NCI-H187 treated with DMSO at 0.1 percent for 48 hours (cell line): ENCODE measurements at places on chromosomes 11 and 22.

- DNase-seq = no peak
These were observed 4.2 kb downstream of the TST start for GRCh38 chr22:37014835-37015586.

DNA sequence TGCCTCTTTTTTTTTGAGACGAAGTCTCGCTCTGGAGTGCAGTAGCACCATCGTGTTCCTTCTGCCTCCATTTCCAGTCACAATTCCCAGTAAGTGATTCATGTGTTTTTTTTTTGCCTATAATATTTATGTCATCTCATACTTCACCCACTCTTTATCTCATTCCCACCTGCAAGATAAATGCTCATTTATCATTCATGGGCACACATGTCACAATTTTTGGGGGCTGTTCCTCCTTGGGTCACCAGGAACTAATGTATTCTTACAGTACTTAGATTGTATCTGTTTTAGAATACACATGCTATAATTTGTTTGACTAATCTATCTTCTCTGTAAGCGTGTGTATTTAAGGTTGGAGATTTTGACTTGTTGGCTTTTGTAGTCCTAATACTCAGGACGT, 222.7 kb downstream of the SWAP70 start:
- DNase-seq = no peak

GRCh38 chr11:7577291-7578190, 63.7 kb downstream of the PPFIBP2 start:
- no peak for DNase-seq

GRCh38 chr11:47607380-47607779, 13.2 kb upstream of the C1QTNF4 start:
- DNase-seq = no peak

- no peak for DNase-seq
These were observed 155.3 kb downstream of the ST3GAL4 start for GRCh38 chr11:126510621-126511370.

DNA sequence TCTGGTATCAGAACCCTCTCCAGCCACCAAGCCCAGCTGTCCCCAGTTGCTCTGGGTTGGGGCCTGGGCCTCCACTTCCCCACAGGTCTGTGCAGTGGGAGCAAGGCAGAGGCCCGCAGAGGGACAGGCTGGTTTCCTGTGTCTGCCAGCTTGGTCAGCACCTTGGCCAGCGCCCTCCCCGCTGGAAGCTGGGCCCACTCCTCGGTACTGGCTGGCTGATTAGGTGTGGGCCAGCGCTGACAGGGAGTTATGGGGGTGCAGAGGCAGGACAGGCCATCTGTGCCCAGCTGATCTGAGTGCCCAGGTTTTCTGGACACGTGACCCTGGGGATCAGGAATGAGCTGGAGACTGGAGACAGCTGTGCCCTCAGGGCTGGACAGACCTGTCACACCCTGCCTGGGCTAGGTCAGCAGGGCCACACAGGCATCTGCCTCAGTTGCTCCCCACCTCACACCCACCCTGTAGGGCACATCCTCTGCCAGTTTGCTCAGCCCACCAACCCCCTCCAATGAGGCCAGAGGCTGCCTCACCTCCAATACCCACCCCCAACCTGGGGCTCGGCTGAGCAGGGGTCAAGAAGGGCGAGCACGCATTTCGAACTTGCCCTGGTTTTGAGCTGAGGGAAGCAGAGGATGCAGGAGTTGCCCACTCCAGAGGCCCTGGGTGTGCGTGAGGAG, 175.3 kb downstream of the IGLL1 start:
- DNase-seq = no peak

GRCh38 chr22:24106385-24107381, 74.6 kb upstream of the SUSD2 start:
- no peak for DNase-seq

- no peak for DNase-seq
These were observed 152.4 kb downstream of the NTM start for GRCh38 chr11:131522851-131523250.

GRCh38 chr11:128834157-128834556, 32.9 kb downstream of the KCNJ1 start:
- no peak for DNase-seq

- no peak for DNase-seq
These were observed 22.2 kb downstream of the PTDSS2 start for GRCh38 chr11:472272-472671.

GRCh38 chr11:117345039-117345438, 17.4 kb downstream of the CEP164 start:
- DNase-seq = no peak

DNA sequence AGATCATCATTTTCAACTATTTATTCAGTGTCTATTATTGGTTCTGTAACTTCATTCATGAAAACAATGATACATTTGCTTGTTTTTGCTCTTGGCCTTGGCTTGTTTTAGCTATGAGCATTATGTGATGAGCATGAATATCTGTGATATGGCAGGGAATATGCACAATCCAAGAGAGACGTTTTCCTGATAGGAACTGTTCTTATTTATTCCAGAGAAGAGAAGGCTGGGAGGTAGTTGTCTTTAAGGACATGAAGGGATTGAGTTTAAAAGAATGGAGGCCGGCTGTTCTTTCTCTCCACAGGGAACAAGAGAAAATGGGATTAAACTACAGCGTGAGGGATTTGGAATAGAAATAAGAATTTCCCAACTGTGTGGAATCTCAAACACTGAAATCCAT, 30.3 kb downstream of the BLID start:
- DNase-seq = no peak

DNA sequence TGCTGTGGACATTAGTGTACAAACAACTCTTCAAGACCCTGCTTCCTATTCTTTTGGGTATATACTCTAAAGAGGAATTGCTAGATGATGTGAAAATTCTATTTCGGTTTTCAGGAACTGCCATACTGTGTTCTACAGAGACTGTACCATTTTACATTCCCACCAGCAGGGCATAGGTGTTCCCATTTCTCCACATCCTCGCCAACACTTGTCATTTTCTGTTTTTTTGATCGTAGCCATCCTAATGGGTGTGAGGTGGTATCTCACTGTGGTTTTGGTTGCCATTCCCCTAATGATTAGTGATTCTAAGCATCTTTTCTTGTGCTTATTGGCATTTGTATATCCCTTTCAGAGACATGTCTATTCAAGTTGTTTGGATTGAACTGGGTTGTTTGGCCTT, 29.8 kb upstream of the GRK3 start:
- no peak for DNase-seq

- DNase-seq = no peak
These were observed 101.0 kb upstream of the NNMT start for GRCh38 chr11:114195151-114195550.

DNA sequence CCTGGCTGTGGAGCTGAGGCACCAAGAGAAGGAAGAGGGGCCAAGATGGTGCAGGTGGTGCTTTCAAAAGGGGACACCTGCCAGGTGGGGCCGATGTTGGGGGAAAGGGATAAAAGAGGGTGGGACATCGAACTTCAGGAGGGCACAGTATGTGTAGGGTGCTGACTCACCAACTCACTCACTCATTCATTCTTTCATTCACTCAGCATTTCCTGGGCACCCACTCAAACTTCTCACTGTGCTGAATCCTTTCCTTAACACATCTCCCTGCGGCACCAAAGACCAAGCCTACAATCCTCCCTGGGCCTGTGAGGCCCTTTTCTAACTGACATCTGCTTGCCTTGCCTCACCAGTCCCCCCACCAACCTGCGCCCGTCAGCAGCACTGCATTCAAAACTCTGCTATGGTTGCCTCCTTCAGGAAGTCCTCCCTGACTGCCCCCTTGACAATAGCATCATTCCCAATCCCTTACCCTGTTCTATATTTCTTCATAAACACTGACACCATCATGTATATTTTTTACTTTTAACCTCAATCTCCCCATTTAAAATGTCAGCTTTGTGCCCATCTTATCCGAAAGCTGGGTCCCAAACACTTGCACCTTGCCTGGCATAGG, 246.6 kb downstream of the MN1 start:
- DNase-seq = no peak
